Sigmoid colon (tissue), 7 donors: ENCODE measurements at places on chromosomes 13 and 19. TPM values are rescaled to one million over a fixed set of nuclear protein-coding genes. Genes with fewer than 3 reads are reported as not detected.

Gene GGN
- total RNA-seq = not detected

Gene FCER2
- total RNA-seq = 0.27 TPM

Gene ZNF534
- 0.36 TPM for total RNA-seq

Gene GFY
- not detected for total RNA-seq

Gene TEX29
- not detected for total RNA-seq

Gene COMP
- total RNA-seq = 0.66 TPM

Gene SH2D3A
- total RNA-seq = not detected

Gene APOC4
- total RNA-seq = not detected

Gene ZIC2
- not detected for total RNA-seq

Gene BEST2
- total RNA-seq = 0.36 TPM

Gene KCNN4
- total RNA-seq = 3.3 TPM

Gene NCR1
- total RNA-seq = not detected

Gene RUBCNL
- 2.9 TPM for total RNA-seq

Gene FLT3LG
- total RNA-seq = 4.6 TPM

Gene FAM124A
- 15.0 TPM for total RNA-seq

DNA sequence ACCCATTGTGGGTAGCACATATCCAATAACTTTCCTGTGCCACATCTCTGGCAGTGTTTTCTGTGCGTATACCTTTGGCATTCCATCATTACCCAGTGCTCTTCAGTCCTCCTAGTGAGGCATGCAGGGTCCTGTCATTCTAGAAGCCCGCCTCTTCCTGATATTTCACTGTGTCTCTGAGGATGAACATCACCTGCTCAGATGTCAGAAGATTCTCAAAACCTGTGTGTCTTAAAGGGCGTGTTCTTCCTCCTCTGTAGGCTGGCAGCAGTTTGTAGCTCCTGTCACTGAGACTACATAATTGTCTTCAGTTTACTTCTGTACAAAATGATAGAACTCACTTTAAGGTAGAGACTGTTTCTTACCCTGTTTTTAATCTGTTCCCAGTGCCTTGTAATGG, 56.9 kb upstream of the TEX29 start:
- H3K27me3 ChIP-seq = no peaks in the 10 kb centered on the region
- H3K27ac ChIP-seq = no peak overlapping the region
- H3K36me3 ChIP-seq = peaks cover 6% of the 10 kb centered on the region
- no peak for DNase-seq

DNA sequence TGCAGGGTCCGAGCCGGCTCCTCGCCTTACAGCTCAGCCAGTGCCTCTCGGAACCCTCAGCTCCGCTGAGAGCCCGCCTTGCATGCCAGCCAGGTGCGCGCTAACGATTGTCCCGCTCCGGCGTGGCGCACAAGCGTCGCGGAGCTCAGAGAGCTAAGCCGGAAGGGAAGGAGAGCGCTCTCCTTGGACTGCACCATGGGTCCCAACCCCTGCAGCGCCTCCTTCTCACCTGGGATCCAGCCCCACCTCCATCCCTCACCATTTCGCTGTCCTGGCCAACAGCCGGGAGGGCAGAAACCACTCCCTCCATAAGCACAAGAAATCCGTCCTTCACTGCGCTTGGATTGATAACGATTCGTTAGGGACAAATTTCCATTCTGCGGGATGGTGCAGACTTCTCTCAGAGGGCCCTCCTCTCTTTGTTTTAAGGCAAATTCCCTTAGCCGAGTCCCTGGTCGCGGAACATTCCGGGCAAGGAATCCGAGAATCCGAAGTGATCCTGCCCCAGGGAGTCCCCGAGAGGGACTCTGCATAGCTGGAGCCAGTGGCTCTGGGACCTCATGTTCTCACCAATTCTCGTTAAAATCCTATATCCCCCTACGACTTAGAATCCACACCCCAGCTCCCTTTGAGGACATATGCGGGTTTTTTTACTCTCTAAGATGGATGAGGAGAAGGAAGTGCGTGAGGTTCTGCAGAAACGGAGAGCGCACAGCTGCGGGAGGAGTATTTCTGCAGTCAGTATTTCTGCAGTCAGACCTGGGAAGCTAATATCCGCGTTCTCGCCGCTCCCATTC, 2.8 kb downstream of the GSX1 start:
- peaks cover 56% of the 10 kb centered on the region for H3K27me3 ChIP-seq
- no peak overlapping the region for H3K4me3 ChIP-seq
- H3K4me1 ChIP-seq = peaks cover 38% of the 10 kb centered on the region
- no peaks in the 10 kb centered on the region for H3K36me3 ChIP-seq
- H3K27ac ChIP-seq = no peak overlapping the region
- no peak for DNase-seq

GRCh38 chr13:36341718-36342117, 4.5 kb downstream of the SPART start:
- H3K4me3 ChIP-seq = no peak overlapping the region
- DNase-seq = no peak
- H3K4me1 ChIP-seq = no peaks in the 10 kb centered on the region
- no peaks in the 10 kb centered on the region for H3K27me3 ChIP-seq

- no peak overlapping the region for H3K4me3 ChIP-seq
- no peak for DNase-seq
- H3K36me3 ChIP-seq = no peaks in the 10 kb centered on the region
- peak overlapping the region; percentile 32 for H3K27ac ChIP-seq
- peaks cover 25% of the 10 kb centered on the region for H3K4me1 ChIP-seq
- peaks cover 24% of the 10 kb centered on the region for H3K27me3 ChIP-seq
Observed at GRCh38 chr19:294946-295686, 3.9 kb upstream of the PLPP2 start.

DNA sequence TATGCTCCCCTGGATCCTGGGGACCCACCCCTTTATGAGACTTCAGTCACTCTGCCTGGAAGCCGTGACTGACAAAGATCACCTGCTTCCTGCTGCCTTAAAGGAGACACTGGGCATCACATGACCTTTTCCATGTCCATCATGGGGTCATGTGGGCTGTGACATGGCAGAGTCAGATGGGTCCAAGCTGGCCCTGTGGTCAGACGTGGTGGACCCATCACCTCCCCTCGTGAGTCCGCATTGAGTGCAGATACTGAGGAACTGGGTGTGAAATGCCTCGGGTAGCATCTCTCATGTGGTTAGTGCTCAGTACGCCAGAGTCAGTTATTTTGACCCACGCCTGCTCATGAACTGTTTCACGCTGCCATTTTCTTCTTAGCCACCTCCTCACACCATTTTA, 27.1 kb downstream of the NKPD1 start:
- DNase-seq = no peak
- H3K36me3 ChIP-seq = no peaks in the 10 kb centered on the region
- H3K4me1 ChIP-seq = peaks cover 20% of the 10 kb centered on the region

DNA sequence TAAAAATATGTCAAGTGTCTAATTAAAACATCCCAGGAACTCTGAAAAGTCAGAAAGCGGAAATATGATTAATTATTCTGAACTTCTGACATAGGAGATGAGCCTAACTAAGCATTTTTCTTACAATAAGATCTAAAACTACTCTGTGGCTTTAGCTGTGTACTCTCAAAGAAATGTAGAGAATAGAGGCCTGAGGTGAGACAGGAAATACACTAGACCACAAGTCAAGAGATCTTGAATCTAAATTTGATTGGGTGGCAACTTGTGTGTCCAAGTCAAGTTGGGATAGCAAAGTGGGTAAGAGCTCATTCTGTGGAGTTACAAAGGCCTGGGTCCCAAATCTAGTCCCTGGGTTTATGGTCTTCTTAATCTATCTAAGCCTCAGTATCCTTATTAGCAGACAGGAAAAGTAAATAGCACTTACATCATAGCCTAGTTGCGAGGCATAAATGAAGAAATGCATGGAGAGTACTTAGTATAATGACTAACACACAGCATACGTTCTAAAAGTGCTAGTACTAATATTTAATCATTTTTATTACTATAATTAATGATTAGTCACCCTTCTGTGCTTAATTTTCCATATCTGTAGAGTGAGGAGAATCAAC, 9.4 kb upstream of the LRRC63 start:
- H3K4me1 ChIP-seq = no peaks in the 10 kb centered on the region
- no peak overlapping the region for H3K27ac ChIP-seq
- no peak for DNase-seq
- no peak overlapping the region for H3K4me3 ChIP-seq
- H3K27me3 ChIP-seq = no peaks in the 10 kb centered on the region
- no peaks in the 10 kb centered on the region for H3K36me3 ChIP-seq

- H3K4me3 ChIP-seq = no peak overlapping the region
- no peaks in the 10 kb centered on the region for H3K4me1 ChIP-seq
- no peak for DNase-seq
- no peak overlapping the region for H3K27ac ChIP-seq
Observed at GRCh38 chr19:14770944-14771839, 7.2 kb downstream of the ADGRE2 start.

DNA sequence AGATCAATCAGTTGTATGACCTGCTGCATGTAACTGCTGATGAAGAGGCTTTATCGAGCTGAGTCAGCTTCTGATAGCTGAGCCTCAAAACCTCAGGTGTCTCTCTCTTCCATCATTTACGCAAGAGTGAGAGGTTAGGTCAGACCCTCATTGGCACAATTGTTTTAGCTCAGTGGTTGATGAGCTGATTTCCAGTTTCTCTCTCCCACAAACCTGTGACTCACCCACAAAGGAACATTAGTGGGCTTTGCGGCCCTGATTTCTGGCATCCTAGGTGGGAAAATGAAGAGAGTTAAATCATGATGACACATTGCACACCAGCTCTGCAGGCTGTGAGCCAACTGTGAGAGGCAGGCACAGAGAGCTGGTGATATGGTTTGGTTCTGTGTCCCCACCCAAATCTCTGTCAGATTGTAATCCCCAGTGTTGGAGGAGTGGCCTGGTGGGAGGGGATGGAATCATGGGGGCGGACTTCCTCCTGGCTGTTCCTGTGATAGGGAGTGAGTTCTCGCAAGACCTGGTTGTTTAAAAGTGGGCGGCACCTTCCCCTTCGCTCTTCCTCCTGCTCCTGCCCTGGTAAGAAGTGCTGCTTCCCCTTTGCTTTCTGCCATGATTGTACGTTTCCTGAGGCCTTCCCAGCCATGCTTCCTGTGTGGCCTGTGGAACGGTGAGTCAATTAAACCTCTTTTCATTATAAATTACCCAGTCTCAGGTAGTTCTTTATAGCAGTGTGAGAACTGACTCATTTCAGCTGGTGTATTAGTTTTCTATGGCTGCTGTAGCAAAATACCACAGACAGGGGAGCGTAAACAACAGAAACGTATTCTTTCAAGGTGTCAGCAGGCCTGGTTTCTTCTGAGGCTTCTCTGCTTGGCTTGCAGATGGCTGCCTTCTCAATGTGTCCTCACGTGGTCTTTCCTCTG, 33.5 kb upstream of the TMTC4 start:
- no peaks in the 10 kb centered on the region for H3K36me3 ChIP-seq
- no peak overlapping the region for H3K27ac ChIP-seq

- H3K4me1 ChIP-seq = no peaks in the 10 kb centered on the region
- H3K36me3 ChIP-seq = peaks cover 7% of the 10 kb centered on the region
- H3K27ac ChIP-seq = no peak overlapping the region
- no peak for DNase-seq
- H3K27me3 ChIP-seq = no peaks in the 10 kb centered on the region
Observed at GRCh38 chr13:26678330-26678729, 82.3 kb downstream of the GPR12 start.

GRCh38 chr19:55083004-55083850, 7.6 kb downstream of the EPS8L1 start:
- peaks cover 80% of the 10 kb centered on the region for H3K27me3 ChIP-seq
- DNase-seq = no peak
- H3K27ac ChIP-seq = no peak overlapping the region
- H3K4me1 ChIP-seq = peaks cover 51% of the 10 kb centered on the region
- no peaks in the 10 kb centered on the region for H3K36me3 ChIP-seq

DNA sequence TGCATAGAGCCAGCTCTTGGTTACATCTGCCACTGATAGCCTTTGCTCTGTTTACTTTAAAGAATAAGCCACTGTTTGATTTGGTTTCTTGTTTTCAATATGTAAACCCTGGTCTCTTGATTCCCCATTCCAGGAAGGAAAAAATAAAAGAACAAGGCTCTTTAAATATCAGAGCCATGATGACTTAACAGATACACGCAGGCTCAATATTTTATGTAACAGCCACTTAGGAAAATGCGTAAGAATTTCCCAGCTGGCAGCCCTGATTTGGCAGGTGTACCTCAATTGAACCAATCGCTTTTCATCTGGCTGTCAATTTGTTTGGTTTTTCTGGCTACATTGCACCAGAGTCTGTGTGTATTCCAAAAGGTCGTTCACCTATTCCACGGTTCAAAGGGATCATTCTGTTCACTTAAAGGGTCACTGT, 65.6 kb downstream of the IRS2 start:
- no peak for DNase-seq
- H3K36me3 ChIP-seq = no peaks in the 10 kb centered on the region
- no peak overlapping the region for H3K27ac ChIP-seq
- no peaks in the 10 kb centered on the region for H3K4me1 ChIP-seq
- no peaks in the 10 kb centered on the region for H3K27me3 ChIP-seq

GRCh38 chr13:49082653-49083536, 107.2 kb downstream of the FNDC3A start:
- H3K4me3 ChIP-seq = no peak overlapping the region
- H3K36me3 ChIP-seq = no peaks in the 10 kb centered on the region
- H3K27ac ChIP-seq = no peak overlapping the region
- DNase-seq = no peak
- H3K27me3 ChIP-seq = no peaks in the 10 kb centered on the region

DNA sequence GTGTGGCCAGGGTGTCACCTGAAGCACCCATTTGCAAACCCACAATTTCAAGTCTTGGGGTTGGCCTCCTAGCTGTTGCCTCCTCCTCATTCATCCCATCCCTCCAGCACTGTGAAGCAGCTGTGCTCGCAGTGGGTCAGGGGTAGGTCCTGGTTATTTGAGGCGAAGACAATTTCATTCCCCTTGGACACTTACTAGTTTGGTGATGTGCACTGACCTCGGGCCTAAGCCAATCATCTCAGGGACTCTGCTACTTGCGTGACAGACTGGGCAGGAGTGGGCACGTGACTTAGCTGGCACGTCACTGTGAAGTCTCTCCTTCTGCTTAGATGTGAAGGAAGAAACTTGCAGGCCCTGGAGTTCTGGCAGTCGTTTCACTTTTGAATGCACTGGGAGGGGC, 3.5 kb upstream of the ATP11A start:
- no peak overlapping the region for H3K4me3 ChIP-seq
- no peaks in the 10 kb centered on the region for H3K4me1 ChIP-seq
- H3K27me3 ChIP-seq = no peaks in the 10 kb centered on the region
- no peak for DNase-seq
- no peak overlapping the region for H3K27ac ChIP-seq

- H3K27me3 ChIP-seq = no peaks in the 10 kb centered on the region
- no peak for DNase-seq
- H3K36me3 ChIP-seq = no peaks in the 10 kb centered on the region
- H3K27ac ChIP-seq = no peak overlapping the region
Observed at GRCh38 chr13:48615049-48615448, 38.7 kb upstream of the CYSLTR2 start.
